ENCODE measurements at places on chromosomes 7 and 10. TPM values are rescaled to one million over a fixed set of nuclear protein-coding genes. Genes with fewer than 3 reads are reported as not detected.

- no peak for DNase-seq
Observed at GRCh38 chr7:133556553-133556952, 303.7 kb downstream of the EXOC4 start.

- no peak for DNase-seq
Observed at GRCh38 chr7:2154121-2154520, 78.6 kb downstream of the MAD1L1 start.

DNA sequence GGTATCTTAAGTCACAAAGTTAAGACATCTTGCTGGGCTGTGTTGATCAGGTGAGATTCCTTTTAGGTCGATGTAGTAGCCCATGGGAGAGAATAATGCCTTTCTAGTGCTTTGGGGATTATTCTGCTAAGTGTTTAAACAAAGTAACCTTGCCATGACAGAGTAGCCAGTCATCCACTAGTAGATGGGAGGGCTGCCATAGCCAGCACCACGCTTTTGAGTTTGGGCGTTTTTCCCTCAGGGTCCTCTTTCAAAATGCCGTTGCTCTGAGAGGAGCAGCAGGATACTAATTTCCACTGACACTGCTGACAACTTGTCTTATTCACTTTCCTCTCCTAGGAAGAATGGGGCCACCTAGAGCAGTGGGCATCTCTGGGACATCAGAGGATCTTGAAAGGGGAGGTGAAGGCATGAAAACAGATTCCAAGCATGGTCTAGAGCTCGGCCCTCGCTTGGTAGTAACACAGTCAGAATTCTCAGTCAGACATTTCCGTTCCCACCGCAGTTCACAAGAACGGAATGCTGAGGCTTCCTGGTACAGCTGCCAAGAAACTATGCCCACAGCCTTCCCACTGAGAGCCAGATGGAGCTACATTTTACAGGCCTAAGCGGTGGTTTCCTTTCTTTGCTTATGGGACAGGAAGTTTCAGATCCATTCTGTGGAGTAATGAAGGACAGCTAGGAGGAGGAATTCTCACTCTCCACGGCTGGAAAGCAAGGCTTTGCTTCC lies 15.3 kb upstream of the RSU1 start:
- no peak for DNase-seq

The ABCC2 gene
- total RNA-seq, result 2.4 TPM

The FOXI2 gene
- total RNA-seq, result not detected

DNA sequence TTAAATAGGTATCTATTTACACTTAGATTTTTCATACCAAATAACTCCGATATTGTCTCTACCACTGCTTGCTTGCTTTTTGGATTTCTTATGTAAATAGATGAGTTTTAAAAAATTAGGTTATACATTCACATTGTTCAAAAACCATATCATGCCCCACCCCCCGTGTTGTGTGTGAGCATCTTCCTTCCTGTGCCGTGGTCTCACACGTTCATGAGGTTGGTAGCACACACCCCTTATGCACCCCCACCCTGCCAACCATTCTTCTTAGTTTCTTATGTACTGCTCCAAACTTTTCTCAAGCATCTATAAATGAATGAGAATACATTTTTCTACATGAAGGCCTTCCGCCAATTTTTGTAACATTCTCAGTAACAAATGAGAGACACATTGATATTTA lies 115.6 kb downstream of the FANK1 start:
- DNase-seq, result no peak
